ENCODE measurements at places on chromosomes 2 and 18.

DNA sequence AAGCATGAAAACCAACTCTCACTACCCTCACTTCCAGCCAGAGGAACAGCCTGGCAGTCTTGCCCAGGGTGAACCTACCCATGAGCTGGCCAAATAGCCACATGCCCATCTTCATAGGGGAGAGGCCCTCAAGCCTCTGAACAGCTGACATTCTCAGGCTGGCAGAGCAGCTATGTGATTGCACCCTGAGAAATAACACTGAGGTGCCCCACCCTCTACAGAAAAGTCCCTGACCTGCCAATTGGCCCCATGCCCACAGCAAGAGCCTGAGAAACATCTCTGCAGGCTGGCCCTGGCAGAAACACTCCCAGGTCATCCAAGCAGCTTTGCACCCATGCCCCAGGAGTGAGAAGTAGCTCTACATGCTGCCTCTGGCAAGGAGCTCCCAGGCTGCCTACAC lies 127.4 kb upstream of the OTX1 start:
- no peak for DNase-seq
- H3K4me3 ChIP-seq = no peak overlapping the region
- H3K27ac ChIP-seq = no peak overlapping the region
- no peaks in the 10 kb centered on the region for H3K27me3 ChIP-seq
- no peaks in the 10 kb centered on the region for H3K4me1 ChIP-seq

GRCh38 chr18:74139411-74139810 lies 8.2 kb downstream of the FBXO15 start:
- H3K4me3 ChIP-seq = no peak overlapping the region
- H3K36me3 ChIP-seq = no peaks in the 10 kb centered on the region
- DNase-seq = no peak

DNA sequence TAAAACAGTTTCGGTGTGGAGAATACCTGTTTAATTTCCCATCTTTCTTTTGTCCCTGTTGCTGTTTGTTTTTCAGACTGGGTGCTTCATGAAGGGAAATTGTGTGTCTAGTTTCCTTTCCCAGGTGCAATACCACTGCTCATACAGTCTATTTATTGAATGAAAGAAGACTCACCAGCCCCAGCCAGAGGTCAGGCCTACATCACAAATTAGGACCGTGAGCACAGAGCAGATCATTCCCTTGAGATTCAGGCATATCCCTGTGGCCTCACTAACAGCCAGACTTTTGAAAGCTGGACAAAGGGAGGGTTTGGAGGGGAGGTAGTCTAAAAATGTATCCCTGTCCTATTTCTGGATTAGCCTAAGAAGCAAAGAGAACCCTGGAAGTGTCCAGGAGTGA lies 278.9 kb downstream of the IRS1 start:
- DNase-seq = no peak
- peaks cover 18% of the 10 kb centered on the region for H3K4me1 ChIP-seq
- no peak overlapping the region for H3K4me3 ChIP-seq
- H3K27me3 ChIP-seq = no peaks in the 10 kb centered on the region
- H3K27ac ChIP-seq = no peak overlapping the region

DNA sequence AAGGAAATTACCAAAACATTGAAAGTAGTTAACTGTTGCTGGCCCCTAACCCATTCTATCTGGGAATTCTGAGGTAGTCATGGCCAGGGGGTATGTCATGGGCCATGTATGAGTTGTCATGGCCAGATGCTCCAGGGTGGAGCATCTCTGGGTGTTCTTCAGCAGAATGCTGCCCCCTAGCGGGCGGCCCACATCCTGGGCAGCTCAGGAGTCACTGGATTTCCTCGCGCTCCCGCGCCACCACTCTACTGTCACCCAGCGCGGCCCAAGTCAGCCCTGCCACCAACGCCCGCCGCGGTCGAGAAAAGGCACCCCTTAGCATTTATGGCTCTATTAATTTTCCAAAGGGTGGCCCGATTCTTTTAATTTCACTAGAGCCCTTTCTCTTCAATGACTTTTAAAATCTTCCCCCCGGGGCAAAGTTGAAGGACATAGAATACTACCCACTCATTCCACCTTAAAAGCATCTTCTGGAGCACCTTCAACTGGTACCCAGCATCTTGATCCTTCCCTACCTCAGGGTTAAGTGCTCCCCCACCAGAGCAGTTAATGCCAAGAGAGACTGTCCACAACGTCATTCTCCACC lies 41.6 kb downstream of the PKDCC start:
- H3K27ac ChIP-seq = no peak overlapping the region
- peaks cover 32% of the 10 kb centered on the region for H3K4me1 ChIP-seq
- H3K4me3 ChIP-seq = no peak overlapping the region
- DNase-seq = peak; percentile 72

- no peak for DNase-seq
- no peak overlapping the region for H3K27ac ChIP-seq
- H3K27me3 ChIP-seq = no peaks in the 10 kb centered on the region
- H3K4me1 ChIP-seq = no peaks in the 10 kb centered on the region
- H3K36me3 ChIP-seq = no peaks in the 10 kb centered on the region
These were observed 11.4 kb downstream of the REG1A start for GRCh38 chr2:79131687-79132086.

- DNase-seq = no peak
- no peaks in the 10 kb centered on the region for H3K36me3 ChIP-seq
- H3K4me1 ChIP-seq = no peaks in the 10 kb centered on the region
- no peak overlapping the region for H3K4me3 ChIP-seq
- no peak overlapping the region for H3K27ac ChIP-seq
These were observed 411.6 kb upstream of the NRP2 start for GRCh38 chr2:205270689-205271088.

- no peaks in the 10 kb centered on the region for H3K4me1 ChIP-seq
- no peaks in the 10 kb centered on the region for H3K36me3 ChIP-seq
- DNase-seq = no peak
- no peak overlapping the region for H3K27ac ChIP-seq
- H3K27me3 ChIP-seq = no peaks in the 10 kb centered on the region
These were observed 1216.6 kb upstream of the PIK3C3 start for GRCh38 chr18:40738321-40738880.

- no peak overlapping the region for H3K4me3 ChIP-seq
- H3K4me1 ChIP-seq = no peaks in the 10 kb centered on the region
- H3K27ac ChIP-seq = no peak overlapping the region
- no peaks in the 10 kb centered on the region for H3K27me3 ChIP-seq
These were observed 539.7 kb upstream of the NETO1 start for GRCh38 chr18:73407506-73407905.

- H3K27me3 ChIP-seq = no peaks in the 10 kb centered on the region
- H3K4me1 ChIP-seq = peaks cover 40% of the 10 kb centered on the region
- peaks cover 11% of the 10 kb centered on the region for H3K36me3 ChIP-seq
- peak overlapping the region; percentile 98 for H3K4me3 ChIP-seq
These were observed 1.3 kb upstream of the GPC1 start for GRCh38 chr2:240433973-240434727.

GRCh38 chr2:64344999-64345576 lies 108.9 kb upstream of the LGALSL start:
- H3K36me3 ChIP-seq = no peaks in the 10 kb centered on the region
- no peaks in the 10 kb centered on the region for H3K27me3 ChIP-seq
- H3K27ac ChIP-seq = no peak overlapping the region
- DNase-seq = no peak
- H3K4me1 ChIP-seq = peaks cover 8% of the 10 kb centered on the region

GRCh38 chr2:26449278-26450030 lies 28.5 kb downstream of the OTOF start:
- 0 out of 2 replicates have a peak, but pooled peaks cover 6% of the 10 kb centered on the region for H3K27me3 ChIP-seq
- no peak overlapping the region for H3K4me3 ChIP-seq
- no peak overlapping the region for H3K27ac ChIP-seq

GRCh38 chr18:59052965-59053820 lies 86.5 kb upstream of the SEC11C start:
- no peaks in the 10 kb centered on the region for H3K27me3 ChIP-seq
- no peak overlapping the region for H3K4me3 ChIP-seq
- H3K27ac ChIP-seq = no peak overlapping the region
- no peaks in the 10 kb centered on the region for H3K36me3 ChIP-seq
- peaks cover 5% of the 10 kb centered on the region for H3K4me1 ChIP-seq
- no peak for DNase-seq

- DNase-seq = no peak
- H3K36me3 ChIP-seq = no peaks in the 10 kb centered on the region
- no peaks in the 10 kb centered on the region for H3K4me1 ChIP-seq
- H3K4me3 ChIP-seq = no peak overlapping the region
- no peaks in the 10 kb centered on the region for H3K27me3 ChIP-seq
These were observed 196.0 kb upstream of the VRK2 start for GRCh38 chr2:57850415-57851130.

DNA sequence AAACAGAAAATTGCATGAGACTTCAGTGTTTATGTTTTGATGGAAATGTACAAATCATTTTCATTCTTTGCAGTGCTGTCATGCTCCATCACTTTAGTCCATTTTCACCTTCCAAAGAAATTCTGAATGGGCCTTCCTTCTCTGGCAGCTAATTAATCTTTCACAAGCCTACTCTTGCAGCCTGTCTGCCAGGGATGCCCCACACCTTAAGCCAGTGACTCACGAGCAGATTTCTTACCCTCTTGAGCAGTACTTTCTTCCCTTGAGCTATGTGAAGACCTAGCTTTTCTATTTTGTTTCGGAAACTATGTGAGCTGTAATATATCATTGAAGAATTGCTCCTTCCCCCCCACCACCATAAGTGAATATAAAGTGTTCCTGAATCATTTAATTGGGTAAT lies 404.3 kb upstream of the VWC2L start:
- H3K4me1 ChIP-seq = no peaks in the 10 kb centered on the region
- no peak for DNase-seq
- no peak overlapping the region for H3K27ac ChIP-seq
- no peak overlapping the region for H3K4me3 ChIP-seq
- H3K36me3 ChIP-seq = no peaks in the 10 kb centered on the region

DNA sequence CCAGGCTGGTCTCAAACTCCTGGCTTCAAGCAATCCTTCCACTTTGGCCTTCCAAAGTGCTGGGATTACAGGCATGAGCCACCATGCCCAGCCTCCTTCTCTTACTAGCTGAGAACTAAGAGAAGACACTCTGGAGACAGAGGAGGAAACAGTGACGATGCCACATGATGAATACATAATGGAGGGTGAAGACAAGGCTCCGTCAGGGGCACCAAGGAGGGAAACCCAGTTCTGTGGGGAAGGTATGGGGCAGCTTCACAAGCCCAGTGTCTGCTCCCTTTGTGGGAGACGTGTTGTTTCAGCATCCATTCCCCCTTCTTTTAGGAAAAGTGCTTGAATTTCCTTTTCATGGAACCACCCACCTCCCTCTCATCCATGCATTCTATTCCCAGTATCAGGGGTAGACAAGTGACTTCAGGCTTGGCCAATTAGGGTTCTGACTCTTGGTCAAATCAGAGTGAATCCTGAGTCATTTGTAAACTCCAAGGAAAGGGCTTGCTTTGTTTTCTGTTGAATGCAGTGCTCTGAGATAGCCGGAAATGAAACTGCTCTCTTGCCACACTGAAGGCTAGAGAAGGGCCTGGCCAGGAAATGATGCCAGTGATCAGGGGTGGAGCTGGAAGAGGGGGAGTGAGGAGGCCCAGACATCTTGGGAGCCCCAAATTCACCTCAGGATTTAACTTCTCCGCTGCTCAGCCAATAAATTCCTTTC lies 23.7 kb downstream of the TMEM127 start:
- H3K27me3 ChIP-seq = no peaks in the 10 kb centered on the region
- H3K36me3 ChIP-seq = no peaks in the 10 kb centered on the region
- DNase-seq = peak; percentile 67
- no peak overlapping the region for H3K4me3 ChIP-seq
- H3K4me1 ChIP-seq = peaks cover 13% of the 10 kb centered on the region

- H3K4me3 ChIP-seq = no peak overlapping the region
- no peak overlapping the region for H3K27ac ChIP-seq
- H3K4me1 ChIP-seq = peaks cover 10% of the 10 kb centered on the region
- DNase-seq = no peak
- H3K27me3 ChIP-seq = no peaks in the 10 kb centered on the region
These were observed 170.8 kb downstream of the PRKCE start for GRCh38 chr2:45822272-45822630.

DNA sequence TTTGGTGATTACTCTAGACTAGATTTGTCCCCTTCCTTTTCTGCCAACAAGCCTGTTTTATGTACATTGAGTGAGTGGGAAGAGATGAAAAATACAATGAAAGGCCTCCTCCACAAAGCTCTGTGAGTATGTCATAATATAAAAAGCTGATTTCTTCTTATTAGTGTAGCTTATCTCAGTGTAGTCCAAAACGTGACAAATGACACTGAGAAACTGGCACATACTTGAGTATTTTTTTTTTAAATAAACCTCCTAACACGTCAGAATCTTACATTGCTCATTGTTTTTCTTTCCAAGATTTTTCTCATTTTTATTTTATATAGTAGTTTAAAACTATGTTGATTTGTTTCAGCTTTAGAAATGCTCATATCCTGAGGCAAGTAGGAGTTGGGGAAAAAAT lies 17.9 kb upstream of the FIGN start:
- H3K36me3 ChIP-seq = no peaks in the 10 kb centered on the region
- no peak overlapping the region for H3K4me3 ChIP-seq
- no peak overlapping the region for H3K27ac ChIP-seq
- H3K27me3 ChIP-seq = no peaks in the 10 kb centered on the region
- DNase-seq = no peak
- H3K4me1 ChIP-seq = no peaks in the 10 kb centered on the region

GRCh38 chr2:46020416-46020815 lies 276.8 kb upstream of the EPAS1 start:
- no peak overlapping the region for H3K4me3 ChIP-seq
- no peaks in the 10 kb centered on the region for H3K36me3 ChIP-seq
- H3K27ac ChIP-seq = peak overlapping the region; percentile 11
- no peak for DNase-seq

DNA sequence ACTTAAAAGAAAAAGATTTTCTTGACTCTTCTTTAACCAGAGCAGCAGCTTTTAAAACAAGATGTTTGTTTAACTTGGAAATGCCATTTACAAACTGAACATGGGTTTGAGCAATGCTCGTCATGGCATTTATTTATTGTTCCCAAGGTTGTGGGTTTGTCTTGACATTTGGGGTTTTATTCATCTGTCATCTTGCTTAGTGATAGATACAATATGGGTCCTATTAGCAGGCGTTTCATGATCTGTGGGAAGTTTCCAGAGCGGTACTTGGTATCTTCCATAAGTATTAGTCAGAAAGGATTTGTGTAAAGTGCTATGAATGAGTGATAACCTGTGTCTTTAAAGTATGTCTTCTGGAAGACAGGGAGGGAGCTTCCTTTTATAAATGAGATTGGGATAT lies 29.9 kb upstream of the MGAT5 start:
- no peak for DNase-seq
- H3K36me3 ChIP-seq = no peaks in the 10 kb centered on the region
- H3K27me3 ChIP-seq = no peaks in the 10 kb centered on the region
- H3K27ac ChIP-seq = no peak overlapping the region
- no peaks in the 10 kb centered on the region for H3K4me1 ChIP-seq
